Endodermal cell (in vitro differentiated cells): ENCODE measurements at places on chromosomes 3 and 15.
A peak's percentile ranks its signal among the peaks of the same experiment; 100 is the strongest.

DNA sequence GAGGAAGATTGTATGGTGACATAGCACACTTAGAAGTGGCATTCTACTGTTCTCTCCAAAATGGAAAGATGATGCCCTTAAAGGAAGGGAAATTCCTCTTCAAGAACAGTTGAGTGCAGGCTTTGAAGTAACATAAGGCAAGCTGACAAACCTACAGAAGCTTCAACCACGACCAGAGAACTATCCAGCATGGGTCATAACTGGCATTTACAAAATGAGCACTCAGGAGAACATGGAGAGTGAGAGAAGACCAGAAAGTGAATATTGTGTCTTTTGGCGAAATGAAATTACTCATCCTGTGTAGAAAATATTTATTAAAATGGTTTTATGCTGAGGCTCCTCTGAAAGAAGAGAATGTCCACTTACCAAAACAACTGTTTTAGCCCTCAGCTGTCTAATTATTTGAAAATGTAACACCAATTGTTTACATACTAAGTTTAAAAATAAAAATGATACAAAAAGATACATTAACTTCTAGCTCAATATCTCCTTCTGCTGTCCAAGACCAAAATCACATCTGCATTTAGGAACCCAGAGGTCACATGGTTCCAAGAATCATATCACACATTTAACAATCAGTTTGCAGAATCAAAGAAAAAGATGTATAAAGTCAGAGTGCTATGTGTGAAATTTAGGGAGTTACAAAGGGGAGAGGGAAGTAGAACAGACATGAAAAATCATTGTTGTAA, 216.9 kb downstream of the ATP8B4 start:
- H3K36me3 ChIP-seq = no peaks in the 10 kb centered on the region
- H3K4me1 ChIP-seq = peaks cover 3% of the 10 kb centered on the region
- DNase-seq = no peak
- no peak overlapping the region for H3K4me3 ChIP-seq

DNA sequence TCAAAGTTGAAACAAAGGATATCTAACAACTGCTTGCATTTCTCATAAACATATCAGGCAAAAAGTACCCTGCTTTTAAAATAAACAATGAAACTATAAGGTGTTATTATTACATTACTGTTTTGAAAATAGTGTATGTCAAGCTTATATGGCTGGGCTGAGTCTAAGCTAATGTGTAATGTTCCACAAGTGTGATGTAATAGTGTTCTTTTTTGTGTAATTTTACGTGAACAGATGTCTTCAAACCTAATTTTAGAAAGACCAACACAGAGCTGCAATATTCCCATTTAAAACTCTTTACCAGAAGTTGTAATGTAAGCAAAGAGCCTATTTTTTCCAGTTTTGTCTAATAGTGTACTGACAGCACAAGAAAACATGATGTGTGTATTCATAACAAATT, 34.0 kb downstream of the MINDY2 start:
- DNase-seq = no peak
- H3K4me3 ChIP-seq = no peak overlapping the region
- H3K4me1 ChIP-seq = no peaks in the 10 kb centered on the region
- no peaks in the 10 kb centered on the region for H3K27me3 ChIP-seq
- H3K36me3 ChIP-seq = peaks cover 31% of the 10 kb centered on the region

- no peak overlapping the region for H3K4me3 ChIP-seq
- H3K27ac ChIP-seq = no peak overlapping the region
- peaks cover 3% of the 10 kb centered on the region for H3K36me3 ChIP-seq
- H3K27me3 ChIP-seq = no peaks in the 10 kb centered on the region
These were observed 1.8 kb upstream of the ZSCAN2 start for GRCh38 chr15:84598993-84599392.

GRCh38 chr3:140006331-140006730, 71.3 kb downstream of the CLSTN2 start:
- no peak for DNase-seq
- no peaks in the 10 kb centered on the region for H3K4me1 ChIP-seq
- H3K36me3 ChIP-seq = no peaks in the 10 kb centered on the region
- no peak overlapping the region for H3K27ac ChIP-seq

DNA sequence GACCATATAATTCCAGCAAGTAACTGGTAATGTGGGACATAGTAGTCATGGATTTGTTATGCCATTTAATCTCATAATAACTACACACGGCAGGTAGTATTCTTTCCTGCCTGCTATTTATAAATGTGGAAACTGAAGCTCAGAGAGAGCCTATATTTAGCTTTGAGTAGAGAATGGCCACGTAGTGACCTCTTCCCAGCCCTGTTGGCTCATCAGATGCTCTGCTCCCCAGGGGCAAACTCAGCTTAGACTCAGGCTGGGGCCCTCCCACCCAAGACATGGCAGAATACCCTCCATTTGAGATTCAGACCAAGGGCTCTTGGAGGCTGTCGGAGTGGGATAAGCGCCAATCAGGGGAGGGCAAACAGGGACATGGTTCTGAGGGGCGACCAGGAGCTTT, 17.3 kb upstream of the HDAC11 start:
- H3K27me3 ChIP-seq = no peaks in the 10 kb centered on the region
- no peak for DNase-seq
- no peak overlapping the region for H3K27ac ChIP-seq
- H3K4me1 ChIP-seq = no peaks in the 10 kb centered on the region
- H3K36me3 ChIP-seq = no peaks in the 10 kb centered on the region

- no peak overlapping the region for H3K27ac ChIP-seq
- peaks cover 53% of the 10 kb centered on the region for H3K27me3 ChIP-seq
- no peak for DNase-seq
- no peak overlapping the region for H3K4me3 ChIP-seq
- H3K36me3 ChIP-seq = no peaks in the 10 kb centered on the region
These were observed 1.3 kb downstream of the FSD2 start for GRCh38 chr15:82804575-82804949.

GRCh38 chr3:186054792-186055352, 54.0 kb downstream of the ETV5 start:
- H3K4me3 ChIP-seq = no peak overlapping the region
- H3K27me3 ChIP-seq = no peaks in the 10 kb centered on the region
- no peak overlapping the region for H3K27ac ChIP-seq
- peaks cover 71% of the 10 kb centered on the region for H3K36me3 ChIP-seq

DNA sequence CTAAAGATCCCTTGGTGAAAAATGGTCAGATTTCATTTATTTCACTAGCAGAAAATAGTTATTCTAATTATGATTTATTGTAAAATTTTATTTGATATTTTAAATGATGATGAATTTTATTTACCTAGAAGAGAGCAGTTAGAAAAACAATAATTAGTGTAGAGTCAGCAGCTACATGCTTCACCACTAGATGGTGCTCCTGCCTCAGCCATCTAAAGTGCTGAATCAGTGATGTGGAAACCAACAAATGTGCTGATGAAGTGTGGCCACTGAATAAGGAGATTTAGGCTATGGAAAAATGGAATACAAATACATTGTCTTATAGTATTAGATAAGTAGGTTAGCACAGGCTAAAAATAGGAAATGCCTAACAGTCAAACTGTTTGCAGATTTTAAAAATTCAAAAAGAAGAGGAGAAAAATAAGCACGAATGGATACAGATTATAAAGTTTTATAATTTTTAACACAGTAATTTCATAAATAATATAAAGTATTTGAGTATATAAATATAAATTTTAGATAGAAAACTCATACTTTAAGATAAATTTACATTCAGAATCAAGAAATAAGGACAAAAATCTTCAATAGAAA, 109.8 kb downstream of the PPP2R3A start:
- no peak overlapping the region for H3K4me3 ChIP-seq
- H3K36me3 ChIP-seq = peaks cover 8% of the 10 kb centered on the region
- no peak overlapping the region for H3K27ac ChIP-seq
- H3K27me3 ChIP-seq = no peaks in the 10 kb centered on the region
- DNase-seq = peak; percentile 87

- no peak overlapping the region for H3K27ac ChIP-seq
- DNase-seq = no peak
- no peak overlapping the region for H3K4me3 ChIP-seq
- H3K4me1 ChIP-seq = no peaks in the 10 kb centered on the region
These were observed 73.1 kb upstream of the FEZF2 start for GRCh38 chr3:62446337-62446940.

- DNase-seq = no peak
- peaks cover 12% of the 10 kb centered on the region for H3K36me3 ChIP-seq
- H3K4me1 ChIP-seq = no peaks in the 10 kb centered on the region
These were observed 60.4 kb upstream of the RBM5 start for GRCh38 chr3:50028346-50028745.

- peak; percentile 72 for DNase-seq
- H3K36me3 ChIP-seq = peaks cover under 1% of the 10 kb centered on the region
- H3K27ac ChIP-seq = no peak overlapping the region
- H3K27me3 ChIP-seq = no peaks in the 10 kb centered on the region
- no peak overlapping the region for H3K4me3 ChIP-seq
These were observed 1.7 kb upstream of the HDGFL3 start for GRCh38 chr15:83209333-83209732.
